ENCODE measurements at places on chromosomes 13 and 19.

GRCh38 chr13:113528813-113529180 lies 38.3 kb upstream of the DCUN1D2 start:
- DNase-seq, result no peak

GRCh38 chr13:51769455-51770127 lies 34.4 kb downstream of the DHRS12 start:
- no peak for DNase-seq

GRCh38 chr19:36128392-36128736 lies 11.5 kb upstream of the CAPNS1 start:
- DNase-seq, result no peak

DNA sequence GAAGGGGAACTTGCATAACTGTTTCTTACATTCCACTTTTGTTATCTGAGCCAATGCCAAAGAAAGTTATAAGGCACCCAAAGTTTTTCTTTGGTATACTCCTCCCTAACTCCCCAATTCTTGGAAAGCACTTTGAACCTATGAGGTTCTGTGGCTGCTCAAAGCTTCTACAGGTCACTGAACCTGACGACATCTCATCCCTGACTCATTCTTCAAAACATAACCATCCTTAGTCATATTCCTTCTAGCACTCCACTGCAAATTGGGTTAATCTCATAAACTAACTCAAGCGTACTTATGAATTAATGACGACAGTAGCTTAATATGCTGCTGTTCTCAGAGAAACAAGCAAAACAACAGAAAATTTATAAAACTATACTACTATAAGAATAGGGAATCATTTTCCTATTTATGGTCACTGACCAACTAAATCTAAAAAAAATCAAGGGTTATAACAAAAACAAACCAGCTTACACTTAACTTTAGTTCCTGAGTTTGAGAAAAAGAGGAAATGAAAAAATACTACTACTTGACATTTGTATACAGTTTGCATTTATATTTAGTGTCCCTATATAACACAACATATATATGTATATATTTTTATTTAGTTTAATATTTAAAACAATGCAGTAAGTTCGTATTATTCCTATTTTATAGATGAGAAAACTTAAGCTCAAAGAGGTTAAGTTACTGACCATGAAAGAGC lies 69.1 kb downstream of the CAB39L start:
- DNase-seq, result no peak

DNA sequence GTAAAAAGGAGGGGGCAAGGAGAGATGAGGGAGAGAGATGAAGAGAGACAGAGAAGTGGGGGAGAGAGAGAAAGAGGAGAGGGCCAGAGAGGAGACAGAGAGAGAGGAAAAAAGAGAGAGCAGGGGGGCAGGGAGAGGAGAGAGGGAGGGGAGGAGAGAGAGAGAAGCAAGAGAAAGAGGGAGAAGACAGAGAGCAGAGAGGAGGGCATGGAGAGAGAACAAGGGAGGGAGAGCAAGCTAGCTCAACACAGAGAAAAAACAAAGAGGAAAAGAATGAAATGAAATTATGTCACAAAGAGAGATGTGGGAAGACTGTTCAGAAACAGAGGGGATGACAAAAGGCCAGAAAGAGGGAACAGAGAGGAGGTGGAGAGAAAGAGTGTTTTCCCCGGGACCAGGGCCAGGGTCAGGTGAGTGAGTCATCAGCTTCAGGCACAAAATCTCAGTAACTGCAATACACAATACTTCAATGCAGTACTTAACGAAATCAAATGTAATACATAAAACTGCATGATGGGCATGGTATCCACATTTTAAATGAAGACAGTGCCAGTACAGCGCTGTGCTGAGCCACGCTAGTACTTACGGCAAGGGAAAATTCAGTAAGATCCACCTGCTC lies 4.8 kb downstream of the KLK7 start:
- no peak for DNase-seq

- no peak for DNase-seq
Observed at GRCh38 chr19:4429771-4430171, 27.3 kb downstream of the CHAF1A start.

DNA sequence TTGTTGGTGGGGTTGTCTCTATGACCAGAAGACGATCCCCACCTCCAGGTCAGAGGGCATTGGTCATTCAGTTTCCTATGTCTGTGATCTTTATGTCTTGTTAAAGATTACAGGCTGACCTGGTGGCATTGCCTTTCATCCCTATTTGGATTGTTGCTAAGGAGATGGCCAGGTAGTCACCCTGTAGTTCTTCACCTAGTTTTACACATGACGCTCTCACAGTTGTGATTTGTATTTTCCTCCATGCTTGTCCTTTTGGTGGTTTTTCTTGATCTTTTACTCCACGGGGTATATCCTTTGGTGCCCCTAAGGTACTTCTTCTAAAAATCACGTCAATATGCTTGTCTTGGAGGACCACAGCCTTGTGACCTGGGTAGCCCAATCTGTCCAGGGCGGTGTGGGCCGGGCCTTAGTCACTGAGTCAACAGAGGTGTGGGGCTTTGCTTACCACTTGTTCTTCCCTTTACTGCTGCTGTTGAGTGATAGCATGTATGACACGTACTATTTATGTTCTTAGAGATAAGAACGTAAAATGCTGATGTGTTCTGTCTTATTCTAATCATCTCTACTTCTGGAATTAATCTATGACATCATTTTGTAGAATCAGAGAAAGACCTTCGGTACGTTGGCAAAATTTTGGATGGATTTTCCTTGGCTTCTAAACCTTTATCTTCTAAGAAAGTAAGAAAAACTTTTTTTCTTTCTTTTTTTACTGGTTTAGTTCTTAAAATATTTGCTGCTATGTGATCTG lies 20.1 kb downstream of the GPATCH1 start:
- DNase-seq, result no peak

GRCh38 chr13:114132419-114133121 lies at the start of gene RASA3:
Gene RASA3, minus strand, starts transcription at chr13:114132623. Its CDS starts 134 bp downstream, at chr13:114132489.
- peak; percentile 90 for DNase-seq

DNA sequence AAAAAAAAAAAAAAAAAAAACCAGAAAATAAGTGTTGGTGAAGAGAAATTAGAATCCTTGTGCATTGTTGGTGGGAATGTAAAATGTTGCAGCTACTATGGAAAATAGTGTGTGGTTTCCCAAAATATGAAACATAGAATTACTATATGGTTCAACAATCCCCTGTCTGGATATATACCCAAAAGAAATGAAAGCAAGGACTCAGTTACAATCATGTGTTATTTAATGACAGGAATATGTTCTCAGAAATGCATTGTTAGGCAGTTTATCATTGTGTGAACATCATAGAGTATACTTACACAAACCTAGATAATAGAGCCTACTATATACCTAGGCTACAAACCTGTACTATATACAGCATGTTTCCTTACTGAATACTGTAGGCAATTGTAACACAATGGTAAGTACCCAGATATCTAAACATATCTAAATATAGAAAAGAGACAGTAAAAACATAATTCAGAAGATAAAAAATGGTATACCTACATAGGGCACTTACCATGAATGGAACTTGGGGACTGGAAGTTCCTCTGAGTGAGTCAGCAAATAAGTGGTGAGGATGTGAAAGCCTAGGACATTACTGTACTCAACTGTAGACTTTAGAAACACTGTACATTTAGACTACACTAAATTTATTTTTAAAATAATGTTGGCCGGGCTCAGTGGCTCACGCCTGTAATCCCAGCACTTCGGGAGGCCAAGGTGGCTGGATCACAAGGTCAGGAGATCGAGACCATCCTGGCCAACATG lies 25.7 kb upstream of the SLC7A1 start:
- DNase-seq, result no peak

DNA sequence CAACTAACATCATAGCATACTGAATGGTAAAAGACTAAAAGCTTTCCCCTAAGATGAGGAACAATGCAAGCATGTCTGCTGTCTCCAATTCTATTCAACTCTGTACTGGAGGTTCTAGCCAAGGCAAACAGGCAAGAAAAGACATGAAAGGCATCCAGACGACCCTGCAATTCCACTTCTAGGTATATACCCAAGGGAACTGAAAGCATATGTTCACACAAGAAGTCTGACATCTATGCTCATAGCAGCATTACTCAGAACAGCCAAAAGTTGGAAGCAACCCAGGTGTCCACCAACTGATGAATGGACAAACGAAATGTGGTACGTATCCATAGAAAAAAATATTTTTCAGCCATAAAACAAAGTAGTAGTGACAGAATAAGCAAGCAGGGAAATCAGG lies 39.1 kb downstream of the PEPD start:
- DNase-seq, result no peak

DNA sequence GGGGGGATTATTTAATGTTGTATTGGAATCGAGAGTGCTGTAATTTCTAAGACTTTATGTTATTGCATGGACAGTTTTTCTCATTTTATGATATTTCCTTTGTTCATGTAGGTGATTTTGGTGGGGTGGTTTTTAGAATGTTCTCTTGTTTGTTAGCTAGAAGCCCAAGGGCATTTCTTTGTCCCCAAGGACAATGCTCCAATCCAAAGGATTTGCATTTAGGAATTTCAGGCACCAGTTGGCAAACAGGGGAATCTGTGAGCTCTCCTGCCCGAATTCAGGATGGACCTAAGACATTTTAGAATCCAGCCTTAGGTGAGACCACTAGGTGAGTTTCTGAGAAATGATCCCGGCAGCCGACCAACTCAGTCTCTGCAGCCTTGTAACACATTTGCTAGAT lies 324.9 kb downstream of the KCNRG start:
- DNase-seq, result no peak

DNA sequence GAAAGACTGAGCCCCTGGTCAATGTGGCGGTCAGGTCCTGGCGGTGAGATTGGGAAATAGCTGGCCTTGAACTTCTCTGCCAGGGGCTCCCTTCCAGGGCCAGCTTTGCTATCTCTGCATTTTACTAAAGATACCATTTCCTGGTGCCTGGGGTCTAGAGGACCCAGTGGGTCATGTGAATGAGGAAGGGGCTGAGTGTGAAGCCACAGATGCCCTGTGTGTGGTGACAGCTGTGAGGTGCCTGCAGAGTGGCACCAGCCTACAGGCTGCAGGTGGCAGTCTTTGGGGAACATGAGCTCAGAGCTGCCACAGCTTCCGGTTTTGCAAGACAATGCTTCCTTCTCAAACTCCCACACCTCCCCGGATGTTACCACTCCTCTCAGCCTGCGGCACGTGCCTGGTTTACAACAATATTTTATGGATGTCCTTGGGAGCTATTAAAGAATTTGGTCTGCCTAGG lies 5.2 kb upstream of the MLNR start:
- DNase-seq, result peak; percentile 27

- no peak for DNase-seq
Observed at GRCh38 chr13:112907871-112908331, 61.1 kb upstream of the MCF2L start.

DNA sequence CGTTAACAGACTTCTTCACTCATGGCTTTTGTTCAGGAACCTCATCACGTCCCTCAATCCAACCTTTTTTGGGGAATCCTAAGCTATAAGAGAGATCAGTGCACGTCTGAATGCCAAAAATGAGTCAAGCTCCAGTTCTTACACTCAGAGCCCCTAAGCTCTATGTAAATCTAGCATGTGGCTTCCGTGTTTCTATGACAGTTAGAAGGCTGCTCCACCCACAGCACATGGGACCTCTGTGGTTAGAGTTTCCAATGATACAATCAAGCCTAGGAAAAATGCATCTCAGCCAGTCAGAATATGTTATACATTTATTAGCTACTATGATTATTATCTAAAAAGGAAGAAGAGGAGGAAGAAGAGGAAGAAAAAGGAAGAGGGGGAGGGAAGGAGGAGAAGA lies 135.9 kb downstream of the ENOX1 start:
- DNase-seq, result no peak

DNA sequence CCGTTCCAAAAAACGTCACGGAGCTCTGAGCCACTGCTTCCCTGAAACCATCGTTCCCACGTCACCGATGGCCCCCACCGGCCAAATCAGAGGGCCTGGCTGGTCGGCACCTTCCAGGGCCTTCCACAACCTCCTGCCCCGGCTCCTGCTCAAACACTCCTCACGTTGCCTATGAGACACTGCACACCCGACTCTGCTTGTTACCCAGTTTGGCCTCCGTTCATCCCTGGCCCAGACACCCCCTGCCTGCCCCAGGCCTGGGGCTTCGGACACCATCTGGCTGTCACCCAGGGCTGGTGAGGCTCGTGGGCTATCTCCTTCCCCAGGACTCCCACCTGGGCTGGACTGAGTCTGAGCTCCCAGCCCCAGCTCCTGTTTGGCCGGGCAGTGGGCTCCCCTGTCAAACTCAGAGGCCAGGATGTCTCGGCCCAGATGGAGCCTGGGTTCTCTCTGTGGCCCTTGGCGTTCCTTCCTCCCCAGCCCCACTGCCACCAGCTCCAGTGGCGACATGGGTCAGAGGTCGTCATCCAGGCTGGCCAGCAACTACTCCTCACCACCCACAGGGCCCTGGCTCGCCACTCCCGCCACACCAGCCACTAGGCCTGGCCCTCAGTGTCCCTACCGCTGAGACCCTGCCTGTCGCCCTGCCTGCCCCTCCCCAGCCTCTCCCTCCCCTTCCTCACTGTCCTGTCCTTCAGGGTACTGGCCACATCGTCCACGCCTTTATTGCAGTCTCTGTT lies 17.7 kb downstream of the CERS1 start:
- no peak for DNase-seq

GRCh38 chr19:29630655-29631054 lies 24.6 kb downstream of the POP4 start:
- DNase-seq, result no peak

GRCh38 chr19:45079911-45080370 lies 881 bp downstream of the GEMIN7 start:
- DNase-seq, result no peak

DNA sequence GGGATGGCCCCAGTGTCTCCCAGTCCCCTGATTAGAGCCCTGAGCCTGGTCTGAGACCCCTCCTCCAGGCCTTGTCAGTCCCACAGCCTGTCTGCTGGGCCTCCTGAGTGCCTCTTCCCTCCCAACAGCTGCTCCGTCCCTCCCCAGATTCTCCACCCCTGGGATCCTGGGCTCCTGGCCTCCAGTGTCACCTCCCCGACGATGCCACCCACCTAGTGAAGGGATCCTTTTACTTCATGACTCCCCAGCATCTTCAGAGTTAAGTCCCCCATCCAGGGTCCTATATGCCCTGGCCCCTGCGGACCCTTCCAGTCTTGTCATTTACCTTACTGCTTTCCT lies 4.4 kb upstream of the PRX start:
- DNase-seq, result no peak

GRCh38 chr13:44843403-44843802 lies 145.9 kb downstream of the NUFIP1 start:
- no peak for DNase-seq

GRCh38 chr13:33571618-33572017 lies 246.3 kb upstream of the RFC3 start:
- DNase-seq, result no peak

DNA sequence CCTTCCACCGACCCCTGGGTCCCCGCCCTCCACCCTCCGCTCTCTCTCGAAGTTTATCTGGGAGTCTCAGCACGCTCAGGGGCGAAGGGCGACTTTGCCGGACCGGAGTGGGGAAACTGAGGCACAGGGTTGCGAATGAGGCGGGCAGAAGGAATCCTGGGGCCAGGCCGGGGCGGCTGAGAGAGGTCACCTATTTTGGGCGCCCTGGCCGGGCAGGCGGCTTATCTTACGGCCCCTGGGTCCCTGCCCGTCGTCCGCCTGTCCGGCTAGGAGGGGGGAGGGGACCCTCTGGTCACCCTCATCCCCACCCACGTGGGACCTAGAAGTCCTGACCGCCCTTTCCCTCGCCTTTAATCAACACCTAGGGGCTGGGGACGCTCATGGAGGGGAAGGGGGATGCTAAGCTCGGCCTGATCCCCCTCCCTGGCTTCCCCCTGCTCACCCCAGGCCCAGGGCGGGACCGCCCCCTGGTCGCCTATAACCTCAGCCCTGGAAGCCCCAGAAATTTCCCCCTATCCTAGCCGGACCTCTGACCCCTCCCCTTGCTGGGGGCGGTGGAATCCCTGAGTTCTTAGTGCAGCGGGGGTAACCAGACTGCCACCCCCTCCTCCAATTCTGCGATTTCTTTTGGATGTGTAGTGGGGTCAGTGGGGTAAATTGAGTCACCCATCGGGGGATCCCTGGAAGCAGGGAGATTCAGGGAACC lies 556 bp downstream of the TRIP10 start:
- no peak for DNase-seq
